Activated naive CD4-positive, alpha-beta T cell (primary cell): ENCODE measurements at places on chromosomes 7 and 10.

DNA sequence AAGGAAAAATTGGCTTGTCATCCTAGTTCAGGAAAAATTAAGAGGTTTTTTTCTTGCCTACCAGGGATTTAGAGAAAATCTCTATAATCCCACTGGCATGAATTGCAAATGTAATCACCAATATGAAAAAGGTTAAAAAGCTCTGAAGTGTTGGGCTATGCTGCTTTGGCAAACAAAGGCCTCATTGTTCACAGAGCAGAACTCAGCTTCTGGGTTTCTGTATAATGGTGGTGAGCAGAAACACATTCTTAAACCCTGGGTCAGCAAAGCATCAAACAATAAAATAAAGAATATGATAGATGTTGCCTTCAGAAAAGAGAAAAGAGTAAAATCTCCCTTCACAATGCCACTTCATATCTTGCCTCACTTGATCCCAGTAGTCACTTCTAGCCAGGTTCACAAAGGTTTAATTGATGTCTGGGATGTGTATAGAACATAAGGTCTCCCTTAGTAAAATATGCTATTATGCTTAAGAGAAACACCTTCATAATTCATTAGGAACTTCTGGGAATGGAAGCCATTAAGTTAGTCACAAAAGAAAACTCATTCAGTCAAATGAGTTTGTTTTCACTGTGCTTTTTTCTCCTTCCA, 1255.5 kb upstream of the PHF14 start:
- DNase-seq, result no peak

DNA sequence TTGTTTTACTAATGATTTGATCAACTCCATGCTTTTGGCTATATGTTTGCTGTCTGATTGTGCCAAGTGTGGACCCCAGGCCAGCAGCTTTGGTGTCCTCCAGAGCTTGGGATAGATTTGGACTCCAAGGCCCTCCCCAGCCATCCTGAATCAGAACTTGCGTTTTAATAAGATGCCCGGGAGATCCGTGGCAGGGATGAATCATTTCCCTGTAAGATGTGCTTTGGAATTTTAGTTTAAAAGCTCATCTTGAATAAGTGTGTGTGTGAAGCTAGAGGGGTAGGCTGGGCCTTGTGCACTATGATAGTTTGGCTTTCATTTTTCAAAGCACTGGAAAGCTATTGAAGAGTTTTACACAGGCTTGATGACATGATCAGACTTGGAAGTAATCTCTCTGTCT, 66.2 kb upstream of the SDK1 start:
- no peak for DNase-seq

GRCh38 chr10:119029613-119030420, at the start of gene NANOS1:
TSS of gene NANOS1 (plus strand) at chr10:119029714. CDS start at chr10:119029802, 88 bp downstream.
- DNase-seq, result no peak

DNA sequence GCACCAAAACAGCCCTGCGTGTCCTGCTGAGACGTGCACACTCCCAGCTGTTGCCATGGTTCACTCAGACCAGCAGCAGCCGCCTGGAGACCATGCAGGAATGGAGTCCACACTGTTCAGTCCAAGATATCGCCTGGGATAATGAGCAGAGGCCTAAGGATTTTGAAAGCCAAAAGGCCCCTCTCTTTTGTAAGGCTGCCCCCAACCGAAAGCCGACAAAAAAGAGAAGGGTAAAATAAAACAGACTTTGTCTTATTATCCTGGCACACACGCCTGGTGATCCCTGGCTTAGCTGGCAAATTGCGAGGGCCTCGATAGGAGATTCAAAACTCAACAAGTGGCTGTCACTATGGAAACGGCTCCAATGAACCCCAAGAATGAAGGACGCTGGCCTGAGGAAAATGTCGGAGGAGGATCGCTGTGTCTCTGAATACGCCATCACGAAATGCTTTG, 263.6 kb downstream of the SKIDA1 start:
- DNase-seq, result no peak

- no peak for DNase-seq
Measured at GRCh38 chr10:34433241-34434076, 381.6 kb downstream of the PARD3 start.

DNA sequence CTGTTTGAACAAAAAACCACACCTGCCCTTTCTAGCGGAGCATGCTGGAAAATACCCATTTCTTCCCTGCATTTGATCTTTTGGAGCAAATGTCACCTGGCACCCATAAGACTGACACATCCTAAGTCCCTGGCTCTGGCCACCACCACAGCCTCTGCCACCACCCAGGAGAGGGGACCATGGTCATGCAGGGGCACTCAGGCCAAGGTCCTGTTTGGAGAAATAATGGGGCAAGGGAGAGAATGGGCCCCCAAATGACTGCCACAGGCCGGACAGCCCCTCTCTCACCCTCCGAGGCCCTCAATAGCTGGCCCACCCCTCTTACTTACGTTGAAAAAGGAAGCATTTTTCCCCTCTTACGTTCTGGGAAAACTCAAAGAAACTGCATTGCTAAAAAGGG, 35.4 kb downstream of the RGS10 start:
- DNase-seq, result no peak

DNA sequence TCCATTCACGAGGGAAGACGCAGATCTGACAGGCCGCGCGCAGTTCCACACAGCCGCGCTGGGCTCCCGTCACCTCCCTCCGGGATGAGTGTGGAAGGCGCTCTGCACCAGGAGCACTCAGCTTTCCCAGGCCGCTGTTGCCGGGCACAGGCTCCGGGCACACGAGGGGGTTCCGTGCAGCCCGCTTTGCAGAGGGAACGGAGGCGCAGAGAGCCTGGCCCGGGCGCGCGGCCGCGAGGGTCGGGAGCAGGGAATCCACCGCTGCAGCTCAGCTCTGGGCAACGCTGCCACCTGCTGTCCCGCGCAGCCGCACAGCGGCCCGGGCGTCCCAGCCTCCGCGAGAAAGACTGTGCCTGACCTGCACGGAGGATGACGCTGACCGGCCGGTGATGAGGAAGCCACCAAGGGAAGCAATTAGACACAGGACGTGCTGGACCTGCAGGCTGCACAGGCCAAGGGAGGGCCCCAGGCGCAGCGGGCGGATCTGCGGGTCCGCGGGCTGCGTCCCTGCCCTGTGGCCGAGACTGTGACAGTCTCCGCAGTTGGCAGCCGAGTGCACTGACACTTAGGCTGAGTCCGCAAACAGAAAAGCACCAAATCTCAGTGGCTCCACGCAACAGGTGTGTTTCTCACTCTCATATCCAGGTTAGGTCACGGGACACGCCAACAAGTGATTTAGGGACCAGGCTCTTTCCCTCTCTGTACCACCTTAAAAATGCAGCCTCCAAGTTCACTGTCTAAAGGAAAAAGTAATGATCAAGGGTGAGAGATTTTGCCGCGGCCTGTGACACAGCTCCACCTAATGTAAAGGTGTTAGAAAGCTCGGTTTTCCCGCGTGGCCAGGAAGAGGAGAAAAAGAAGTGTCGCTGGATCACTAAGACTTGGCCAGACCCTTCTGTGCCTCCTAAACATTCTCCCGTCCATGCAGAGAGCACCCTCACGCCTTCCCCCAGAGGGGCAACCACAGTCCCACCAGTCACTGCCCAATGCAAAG, 94.5 kb downstream of the SEC61G start:
- DNase-seq, result no peak

DNA sequence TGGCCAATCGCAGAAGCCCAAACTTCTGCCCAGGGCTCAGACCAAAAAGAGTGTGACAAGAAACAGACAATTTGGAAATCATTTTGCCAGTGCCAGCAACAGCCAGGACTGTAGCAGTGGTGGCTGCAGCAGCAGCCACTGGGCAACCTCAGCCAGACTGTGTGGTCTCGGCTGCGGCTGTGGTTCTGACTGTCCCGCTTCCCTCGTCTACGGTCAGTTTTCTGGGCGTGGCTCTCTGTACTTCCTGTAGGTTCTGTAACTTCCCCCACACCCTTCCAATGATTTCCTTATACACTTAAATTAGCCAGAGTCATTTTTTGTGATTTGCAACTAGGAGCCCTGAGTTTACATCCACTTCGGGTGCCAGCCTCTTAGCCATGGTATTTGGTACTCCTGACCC, 39.9 kb downstream of the CYTH3 start:
- no peak for DNase-seq

GRCh38 chr7:131945313-131945911, 389.0 kb upstream of the PODXL start:
- DNase-seq, result no peak

DNA sequence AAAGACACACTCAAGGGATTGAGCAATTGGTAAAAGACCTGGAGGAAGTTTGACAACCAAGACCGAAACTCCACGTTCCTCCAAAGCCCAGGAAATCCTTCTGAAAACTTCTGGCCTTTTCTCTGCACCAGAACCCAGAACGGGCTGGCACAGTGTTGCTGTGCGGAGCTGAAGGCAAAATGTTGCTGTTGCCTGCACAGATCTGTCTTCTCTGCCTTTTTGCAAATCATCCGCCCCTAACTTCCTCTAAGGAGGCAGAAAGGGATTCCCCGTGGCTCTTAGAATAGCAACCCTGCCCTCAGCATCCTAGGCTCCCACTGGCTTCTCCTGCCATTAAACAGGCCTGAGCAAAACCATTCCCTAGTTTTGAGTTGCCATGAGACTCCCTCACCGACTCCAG, 44.9 kb downstream of the FIGNL1 start:
- no peak for DNase-seq

- DNase-seq, result no peak
Measured at GRCh38 chr7:98163704-98164494, 47.3 kb upstream of the BHLHA15 start.

DNA sequence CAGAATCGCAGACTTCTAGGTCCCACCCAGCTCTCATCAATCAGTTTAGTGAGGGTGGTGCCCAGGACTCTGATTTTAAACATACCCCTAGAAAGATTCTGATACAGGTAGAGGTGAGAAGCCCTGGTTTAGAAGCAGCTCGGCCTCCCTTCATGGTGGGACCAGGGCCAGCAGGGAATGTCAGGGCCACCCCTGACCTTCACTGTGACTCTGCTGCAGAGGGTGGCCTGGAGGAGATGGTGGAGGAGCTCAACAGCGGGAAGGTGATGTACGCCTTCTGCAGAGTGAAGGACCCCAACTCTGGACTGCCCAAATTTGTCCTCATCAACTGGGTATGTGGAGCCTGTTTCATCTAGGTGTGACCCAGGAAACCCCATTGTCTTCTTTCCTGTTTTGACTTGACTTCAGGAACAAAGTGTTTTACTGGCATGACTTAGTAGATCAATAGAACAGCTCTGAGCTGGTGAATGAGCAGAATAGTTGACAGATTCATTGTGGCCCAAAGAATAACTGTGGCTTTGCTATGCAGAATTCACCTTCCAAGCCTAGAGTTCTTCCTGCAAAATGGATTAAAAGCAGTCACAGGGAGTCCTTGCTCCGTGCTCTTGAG, 7.2 kb downstream of the DBNL start:
- no peak for DNase-seq

DNA sequence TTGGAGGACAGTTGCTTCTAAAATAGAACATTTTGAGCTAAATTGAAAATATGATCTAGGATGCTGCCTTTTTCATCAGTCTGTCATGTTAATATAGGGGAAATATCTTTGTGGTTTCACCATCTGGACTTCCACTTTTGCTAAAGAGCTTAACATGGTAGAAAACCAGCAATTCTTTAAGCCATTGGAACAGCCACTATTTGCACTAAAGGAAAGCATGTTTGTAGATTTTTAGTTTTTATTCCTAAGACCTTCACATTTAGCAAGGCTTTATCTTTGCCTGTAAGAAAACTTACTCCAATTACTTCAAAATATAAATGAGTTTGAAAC, 291.0 kb downstream of the RNLS start:
- DNase-seq, result no peak

DNA sequence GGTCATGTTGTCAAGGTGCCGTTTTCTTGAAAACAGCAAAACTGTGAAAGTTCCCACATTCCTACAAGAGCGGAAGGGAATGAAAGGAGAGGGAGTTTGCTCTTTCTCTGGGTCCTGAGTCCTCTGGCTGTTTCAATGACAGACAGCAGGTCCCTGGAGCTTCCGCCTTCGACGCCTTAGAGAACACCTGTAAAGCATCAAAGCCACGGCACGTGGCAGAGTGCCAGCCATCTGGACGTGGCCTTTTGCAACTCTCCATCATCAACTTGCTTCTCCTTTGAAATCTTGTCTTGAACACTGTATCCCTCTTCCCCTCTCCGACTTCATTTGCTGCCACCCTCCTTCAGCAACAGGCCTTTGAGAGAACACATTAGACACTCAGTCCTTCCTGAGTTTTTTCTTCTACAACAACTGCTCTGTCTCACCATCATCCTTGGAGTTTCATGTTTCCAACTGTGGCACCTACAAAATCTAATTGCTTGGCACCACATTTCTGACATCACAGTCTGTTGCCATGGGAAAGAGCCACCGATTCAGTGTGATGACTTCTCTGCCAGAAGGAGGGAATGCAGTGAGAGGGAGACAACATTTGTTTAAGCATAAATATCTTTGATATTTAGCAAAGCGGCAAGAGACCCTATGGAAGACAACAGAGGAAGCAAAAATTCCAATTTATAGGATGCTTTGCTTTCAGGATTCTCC, 204.9 kb upstream of the PTER start:
- DNase-seq, result no peak

- no peak for DNase-seq
Measured at GRCh38 chr7:21243265-21243664, 184.6 kb upstream of the SP4 start.

DNA sequence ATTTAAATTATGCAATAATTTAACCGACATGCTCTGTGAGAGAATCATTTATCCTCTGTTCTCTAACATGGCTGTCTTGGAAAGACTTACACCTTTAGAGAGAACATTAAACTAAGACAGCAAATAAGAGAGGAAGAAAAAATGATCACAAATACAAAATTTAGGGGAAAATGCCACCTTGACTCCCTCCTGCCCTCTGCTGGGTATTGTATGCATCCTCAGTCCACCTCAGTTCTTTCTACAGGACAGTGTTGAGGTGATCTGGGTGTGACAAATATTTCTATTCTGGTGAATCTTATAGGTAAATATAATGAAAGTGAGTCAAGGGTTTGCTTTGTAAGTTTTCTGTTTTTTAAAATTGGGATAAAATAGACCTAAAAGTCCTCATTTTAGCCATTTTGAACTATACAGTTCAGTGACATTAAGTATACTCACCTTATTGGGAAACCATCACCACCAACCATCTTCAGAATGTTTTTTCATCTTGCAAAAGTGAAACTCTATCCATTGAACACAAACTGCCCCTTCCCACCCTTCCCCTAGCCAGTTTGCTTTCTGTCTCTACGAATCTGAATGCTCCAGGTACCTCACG, 61.5 kb upstream of the ELMO1 start:
- DNase-seq, result no peak

DNA sequence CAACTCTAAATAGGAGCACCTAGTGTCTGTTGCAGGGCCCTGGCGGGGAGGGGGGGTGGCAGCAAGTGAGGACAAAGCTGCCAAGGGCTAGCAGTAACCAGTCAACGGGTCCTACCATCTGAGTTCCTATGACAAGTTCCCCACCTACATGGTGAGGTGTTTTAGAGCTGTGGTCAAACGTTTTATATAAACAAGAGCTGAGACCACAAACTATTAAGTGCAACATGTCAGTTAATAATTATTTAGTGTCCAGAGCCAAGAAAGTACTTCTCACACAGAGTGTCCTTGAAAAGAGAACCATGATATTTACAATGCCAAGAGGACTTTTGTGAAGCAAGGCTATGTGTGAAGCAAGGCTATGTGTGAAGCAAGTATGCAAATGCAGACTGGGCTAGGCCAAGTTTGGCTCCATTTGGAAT, 434.7 kb downstream of the TNS3 start:
- DNase-seq, result no peak
